SHP77 treated with DMSO at 0.1 percent for 48 hours (cell line): ENCODE measurements at places on chromosomes 3 and 15.

DNA sequence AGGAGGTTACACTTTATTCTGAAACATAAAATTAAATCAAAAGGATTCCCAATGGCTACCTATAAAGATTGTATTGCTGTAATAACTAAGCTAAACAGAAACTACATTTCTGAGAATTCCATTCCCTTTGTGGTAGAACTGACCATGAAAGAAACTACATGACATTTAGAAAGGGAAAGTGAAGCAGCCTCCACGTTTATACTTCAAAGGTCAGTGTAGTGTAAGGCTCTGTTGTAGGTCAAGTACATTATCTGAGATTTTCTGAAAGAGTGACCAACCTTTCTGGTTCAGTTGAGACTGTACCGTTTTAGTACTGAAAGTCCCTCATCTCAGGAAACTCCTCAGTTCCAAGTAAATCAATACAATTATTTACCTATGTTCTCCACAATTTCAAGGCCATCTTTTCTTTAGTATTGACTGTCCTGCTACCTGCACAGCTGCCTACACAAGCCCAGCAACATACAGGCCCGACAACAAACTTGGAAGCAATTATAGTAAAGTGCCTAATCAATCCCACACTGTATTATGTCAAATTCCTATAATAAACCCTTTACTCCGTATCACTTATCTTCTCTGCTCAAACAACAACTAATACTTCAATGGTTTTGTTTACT is 343.0 kb downstream of the PLOD2 start:
- no peak for DNase-seq

- no peak for DNase-seq
Observed at GRCh38 chr3:151550642-151551041, 89.8 kb upstream of the IGSF10 start.

GRCh38 chr15:63517628-63518027 is 13.2 kb downstream of the USP3 start:
- DNase-seq = no peak

- DNase-seq = no peak
Observed at GRCh38 chr3:134378384-134378783, 4.1 kb upstream of the AMOTL2 start.

DNA sequence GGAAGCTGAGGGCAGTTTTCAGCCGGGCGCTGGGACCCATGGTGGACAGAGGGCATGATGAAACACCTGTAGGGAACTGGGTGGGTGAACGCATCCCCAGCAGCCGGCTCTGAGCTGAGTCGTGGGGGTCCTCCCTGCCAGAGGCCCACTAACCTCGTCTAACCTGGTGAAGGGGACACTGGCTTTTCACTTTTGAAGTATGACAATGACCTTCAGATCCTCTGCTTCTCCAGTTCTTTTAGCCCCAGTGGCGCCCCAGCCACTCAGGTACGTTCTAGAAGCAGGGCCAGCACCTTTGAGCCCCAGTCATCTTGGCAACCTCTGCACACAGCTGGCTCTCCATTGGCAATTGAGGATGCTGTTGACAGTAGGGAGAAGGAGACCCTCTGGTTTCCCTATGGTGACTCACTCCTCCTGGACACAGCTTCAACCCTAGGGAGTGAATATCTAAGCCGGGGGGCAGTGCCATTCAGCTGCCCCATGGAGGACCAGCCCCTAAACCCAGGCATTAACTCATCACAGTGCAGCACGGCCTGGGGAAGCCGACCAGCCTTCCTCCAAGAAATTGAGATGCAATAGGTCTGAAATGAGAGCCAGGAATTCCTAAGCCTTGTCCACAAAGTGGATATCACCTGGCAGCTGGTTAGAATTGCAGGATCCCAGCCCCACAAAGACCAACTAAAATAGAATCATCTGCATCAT is 46.1 kb downstream of the CMTM6 start:
- DNase-seq = no peak

DNA sequence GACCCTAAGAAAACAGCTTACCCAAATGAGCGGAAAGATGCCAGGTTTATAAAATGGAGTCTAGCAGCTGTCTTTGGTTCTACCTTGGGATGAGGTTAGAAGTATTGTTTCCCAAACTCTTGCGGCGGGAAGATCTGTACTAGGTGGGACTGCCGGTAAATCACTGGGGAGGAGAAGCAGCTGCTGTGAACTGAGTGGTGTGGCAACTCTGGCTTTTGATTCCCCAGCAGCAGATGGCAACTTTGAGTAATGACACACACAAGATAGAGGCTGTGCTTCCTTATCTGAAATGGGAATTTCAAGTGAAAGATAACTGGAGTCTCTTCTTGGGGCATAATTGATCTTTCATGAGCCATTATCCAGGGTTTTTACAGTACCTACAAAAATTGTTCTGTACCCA is 184.9 kb downstream of the ATG7 start:
- no peak for DNase-seq

DNA sequence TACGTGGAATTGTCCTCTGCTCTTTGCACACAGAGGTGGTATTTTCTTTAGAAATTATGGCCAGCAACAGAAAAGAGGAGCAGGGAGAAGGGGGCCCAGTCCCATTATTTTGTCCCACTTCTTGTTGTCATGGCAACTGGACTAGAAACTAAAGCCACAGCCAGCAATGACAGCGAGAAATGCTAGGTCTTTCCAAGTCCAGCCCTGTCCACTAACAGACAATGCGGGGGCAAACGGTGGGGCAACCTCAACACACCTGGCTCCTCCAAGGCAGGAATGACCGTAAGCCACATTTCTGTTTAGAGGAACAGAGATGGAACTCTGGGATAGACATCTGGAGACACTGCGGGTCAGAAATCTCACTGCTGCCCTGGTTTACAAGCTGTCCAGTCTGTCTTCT is 107.3 kb downstream of the RFTN1 start:
- no peak for DNase-seq

- no peak for DNase-seq
Observed at GRCh38 chr3:46027021-46027705, at the start of gene XCR1. XCR1 (minus strand) TSS chr3:46027483; CDS start chr3:46021947, 5,536 bp downstream.

- no peak for DNase-seq
Observed at GRCh38 chr15:67181221-67181639, 73.2 kb downstream of the AAGAB start.

GRCh38 chr3:84307339-84307738 is 651.5 kb upstream of the CADM2 start:
- no peak for DNase-seq

GRCh38 chr15:64502551-64502950 is 42.2 kb downstream of the ZNF609 start:
- no peak for DNase-seq

GRCh38 chr3:94794563-94794962 is 731.7 kb downstream of the NSUN3 start:
- DNase-seq = no peak

- DNase-seq = no peak
Observed at GRCh38 chr15:95417761-95418160, 912.7 kb upstream of the NR2F2 start.

DNA sequence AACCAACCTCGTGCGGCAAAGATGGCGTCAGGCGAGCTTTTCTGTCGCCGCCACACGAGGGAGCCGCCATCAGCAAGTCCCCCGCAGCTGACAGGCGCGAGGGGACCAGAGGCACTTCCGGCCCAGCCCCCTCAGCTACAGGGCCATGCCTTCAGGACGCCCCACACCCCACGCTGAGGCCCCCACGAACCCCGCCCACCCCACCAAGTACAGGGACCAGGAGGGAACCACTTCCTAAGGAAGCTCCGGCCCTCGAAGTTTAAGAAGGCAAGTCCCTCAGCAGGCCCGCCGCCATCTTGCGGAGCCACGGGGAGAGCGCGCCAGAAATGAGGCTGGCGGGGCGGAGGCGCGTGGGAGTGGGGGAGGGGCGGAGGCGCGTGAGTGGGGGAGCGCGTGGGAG is 790 bp downstream of the DAZL start:
- no peak for DNase-seq

GRCh38 chr15:78070049-78070700 is 7.3 kb downstream of the TBC1D2B start:
- no peak for DNase-seq

DNA sequence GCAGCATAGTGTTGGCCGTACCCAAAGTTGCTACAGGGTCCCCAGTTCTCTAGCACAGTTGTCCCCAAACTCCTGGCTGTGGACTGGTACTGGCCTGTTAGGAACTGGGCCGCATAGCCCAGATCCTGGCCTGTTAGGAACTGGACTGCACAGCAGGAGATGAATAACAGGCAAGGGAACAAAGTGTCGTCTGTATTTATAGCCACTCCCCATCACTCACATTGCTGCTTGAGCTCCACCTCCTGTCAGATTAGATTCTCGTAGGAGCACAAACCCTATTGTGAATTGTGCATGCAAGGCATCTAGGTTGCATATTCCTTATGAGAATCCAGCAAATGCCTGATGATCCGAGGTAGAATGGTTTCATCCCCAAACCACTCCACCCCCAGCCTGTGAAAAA is 604.0 kb upstream of the LMCD1 start:
- DNase-seq = no peak

- DNase-seq = no peak
Observed at GRCh38 chr15:50883903-50884302, 24.6 kb upstream of the AP4E1 start.

DNA sequence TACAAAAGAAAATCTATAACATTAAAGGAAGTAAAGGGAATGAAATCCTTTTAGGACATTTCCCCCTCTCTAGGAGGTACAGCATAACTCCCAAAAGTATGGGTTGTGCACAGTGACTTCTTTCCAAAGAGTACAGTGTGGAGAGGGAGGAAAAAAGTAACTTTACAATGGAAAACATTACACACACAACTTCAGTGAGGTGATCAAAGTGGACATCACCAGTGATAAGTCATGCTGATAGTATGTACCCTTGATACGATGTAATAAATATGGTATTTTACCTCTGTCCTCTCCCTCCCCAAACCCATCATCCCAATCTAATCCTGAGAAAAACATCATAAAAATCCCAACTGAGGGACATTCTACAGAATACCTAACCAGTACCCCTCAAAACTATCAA is 10.8 kb downstream of the PLD1 start:
- no peak for DNase-seq

- no peak for DNase-seq
Observed at GRCh38 chr3:180913581-180914404, 1.3 kb downstream of the FXR1 start.

GRCh38 chr15:79849789-79850188 is 47.0 kb downstream of the MTHFS start:
- DNase-seq = no peak

- no peak for DNase-seq
Observed at GRCh38 chr3:128903501-128903900, 24.1 kb downstream of the ACAD9 start.

- peak; percentile 35 for DNase-seq
Observed at GRCh38 chr3:47803480-47804025, 615 bp downstream of the DHX30 start.

GRCh38 chr3:40951636-40952035 is 247.7 kb upstream of the CTNNB1 start:
- no peak for DNase-seq

DNA sequence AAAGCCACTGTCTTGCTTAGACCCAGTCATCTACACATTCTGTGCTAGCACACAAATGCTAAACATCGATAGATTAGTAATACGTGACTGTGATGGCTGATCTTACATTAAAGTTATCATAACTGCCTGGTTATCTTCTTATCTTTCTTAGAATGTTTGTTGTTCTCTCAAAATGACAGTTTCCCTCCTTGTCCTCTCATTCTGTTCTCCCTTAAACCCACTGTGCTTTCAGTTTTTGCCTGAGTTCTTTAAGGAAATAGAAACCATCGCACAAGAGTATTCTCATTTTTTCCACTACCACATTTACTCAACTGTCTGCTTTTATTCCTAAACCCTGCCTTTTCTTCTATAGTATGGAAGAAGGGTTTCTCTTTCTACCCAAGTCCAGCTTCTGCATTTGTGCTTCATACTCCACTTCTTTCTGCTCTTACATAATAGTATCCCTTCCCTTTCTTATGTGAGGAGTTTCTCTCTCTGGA is 17.1 kb downstream of the STX19 start:
- no peak for DNase-seq

DNA sequence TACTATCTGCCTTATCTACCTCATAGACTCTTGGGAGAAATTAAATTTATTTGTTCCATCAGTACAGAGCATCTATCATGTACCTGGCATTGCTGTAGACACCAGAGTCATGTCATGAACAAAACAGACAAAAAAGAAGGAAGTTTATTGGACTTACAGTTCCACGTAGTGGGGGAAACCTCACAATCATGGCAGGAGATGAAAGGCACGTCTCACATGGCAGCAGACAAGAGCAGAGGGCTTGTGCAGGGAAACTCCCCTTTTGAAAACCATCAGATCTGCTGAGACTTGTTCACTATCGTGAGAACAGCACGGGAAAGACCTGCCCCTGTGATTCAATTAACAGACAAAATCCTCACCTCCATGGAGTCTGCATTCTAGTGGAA is 25.6 kb upstream of the ACAP2 start:
- no peak for DNase-seq

GRCh38 chr3:17088602-17089313 is 204.0 kb downstream of the PLCL2 start:
- DNase-seq = no peak

GRCh38 chr3:185200639-185201038 is 47.8 kb upstream of the C3orf70 start:
- DNase-seq = no peak

DNA sequence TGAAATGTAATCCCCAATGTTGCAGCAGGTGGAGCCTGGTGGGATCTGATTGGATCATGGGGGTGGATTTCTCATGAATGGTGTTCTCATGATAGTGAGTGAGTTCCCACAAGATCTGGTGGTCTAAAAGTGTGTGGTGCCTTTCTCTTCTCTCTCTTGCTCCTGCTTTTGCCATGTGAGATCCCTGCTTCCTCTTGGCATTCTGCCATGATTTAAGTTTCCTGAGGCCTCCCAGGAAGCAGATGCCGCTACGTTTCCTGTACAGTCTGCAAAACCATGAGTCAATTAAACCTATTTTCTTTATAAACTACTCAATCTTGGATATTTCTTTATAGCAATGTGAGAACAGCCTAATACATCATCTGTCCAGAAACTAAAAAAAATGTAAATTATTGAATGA is 298.3 kb downstream of the MEX3B start:
- no peak for DNase-seq

GRCh38 chr15:69762373-69763148 is 309.9 kb downstream of the RPLP1 start:
- no peak for DNase-seq

DNA sequence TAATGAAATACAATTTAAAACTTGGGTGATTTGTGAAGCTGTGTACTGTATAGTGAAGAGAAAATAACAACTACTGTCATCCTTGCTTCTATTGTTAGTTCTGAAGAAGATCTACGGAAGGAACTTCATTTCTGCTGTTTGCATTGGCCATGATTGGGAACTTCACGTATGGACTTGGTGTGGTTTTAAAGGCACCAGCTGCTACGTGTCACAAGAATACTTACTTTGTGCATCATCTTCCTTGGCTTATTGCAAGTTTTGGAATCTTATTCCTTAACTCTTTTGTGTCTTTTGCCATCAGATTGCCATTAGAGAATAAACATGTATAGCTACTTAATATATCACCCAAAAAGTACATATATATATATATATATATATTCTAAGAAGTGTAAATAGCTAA is 75.0 kb upstream of the VEPH1 start:
- no peak for DNase-seq
